ENCODE measurements at places on chromosomes 13 and 19. TPM values are rescaled to one million over a fixed set of nuclear protein-coding genes. Genes with fewer than 3 reads are reported as not detected.

PBX4 gene
- total RNA-seq: 0.05 TPM

KANK3 gene
- total RNA-seq: 156 TPM

DNA sequence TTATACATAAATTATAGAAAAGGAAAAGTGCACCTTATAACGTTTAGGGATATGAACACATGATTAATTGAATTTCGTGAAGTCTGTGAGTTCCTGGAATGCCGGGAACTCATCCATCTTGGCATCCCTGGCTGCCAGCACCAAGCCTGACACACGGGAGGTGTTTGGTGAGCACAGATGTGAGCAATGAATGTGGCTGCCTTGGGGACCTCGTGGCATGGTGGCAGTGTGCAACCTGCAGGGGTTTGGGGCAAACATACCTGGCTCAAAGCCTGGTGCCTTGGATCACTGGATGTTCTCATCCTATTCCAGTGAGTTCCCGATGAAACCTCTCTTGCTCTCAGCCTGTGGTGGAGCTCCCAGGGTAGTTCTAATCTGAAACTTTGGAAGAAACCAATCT is 10.4 kb upstream of the MAP2K2 start:
- DNase-seq: no peak

KLK13 gene
- not detected for total RNA-seq

DNA sequence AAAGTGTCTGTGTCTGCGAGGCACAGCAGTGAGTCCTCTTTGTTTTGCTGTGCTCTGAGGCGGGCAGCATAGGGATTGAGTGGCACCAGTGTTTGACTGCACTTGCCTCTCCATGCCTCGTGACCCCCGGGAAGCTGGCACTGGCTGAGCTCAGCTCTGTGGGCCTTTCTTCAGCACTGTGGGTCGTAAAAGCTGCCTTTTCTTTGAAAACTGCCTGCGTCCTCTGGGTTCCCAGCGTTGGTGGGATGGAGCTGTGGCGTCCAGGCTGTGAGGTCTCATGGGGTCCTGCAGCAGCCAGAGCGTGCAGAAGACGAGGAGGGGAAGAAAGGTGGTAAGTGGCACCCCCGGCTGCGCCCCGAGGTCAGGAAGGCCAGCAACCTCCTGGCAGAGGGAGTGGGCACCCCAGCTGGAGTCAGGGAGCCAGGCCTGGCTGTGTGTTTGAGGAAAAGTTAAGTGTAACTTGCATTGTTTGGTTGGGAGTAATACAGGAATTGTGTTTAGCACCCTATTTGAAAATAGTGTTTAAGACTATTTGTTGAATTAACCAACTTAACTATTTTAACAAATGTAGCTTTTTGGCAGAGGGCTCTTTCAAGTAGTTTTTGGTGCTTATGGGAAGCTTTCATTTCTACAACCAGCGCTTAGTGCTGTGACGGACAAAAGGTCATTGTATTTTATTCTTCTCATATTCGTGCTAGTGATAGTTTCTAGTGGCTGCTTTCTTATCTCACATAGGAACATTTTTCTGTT is 79.3 kb upstream of the TEX29 start:
- DNase-seq: no peak

TEX101 gene
- not detected for total RNA-seq

DNA sequence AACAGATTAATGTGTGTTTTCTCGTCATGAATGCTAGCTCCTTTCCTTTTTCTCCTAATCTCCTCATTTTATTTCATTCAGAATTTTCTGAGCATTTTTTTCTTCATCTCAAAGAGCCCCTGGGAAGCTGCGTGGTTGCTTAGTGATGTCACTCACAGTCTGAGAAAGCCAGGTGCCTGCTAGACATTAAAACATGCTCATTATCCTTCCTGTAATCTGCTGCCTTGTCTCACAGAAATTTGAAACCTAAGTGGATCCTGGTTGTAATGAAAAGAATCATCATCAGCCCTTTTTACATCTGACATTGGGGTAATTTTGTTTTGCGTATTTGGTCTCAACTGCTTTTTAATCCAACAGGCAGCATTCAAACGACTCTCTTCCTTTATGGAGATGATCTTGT is 108.2 kb upstream of the RNF113B start:
- DNase-seq: no peak

All from dermis blood vessel endothelial cell (primary cell).